ENCODE measurements at places on chromosomes 11 and 22.

- no peak for DNase-seq
Measured at GRCh38 chr11:114307524-114308203, 11.5 kb downstream of the NNMT start.

- DNase-seq: no peak
Measured at GRCh38 chr11:84224042-84224441, 937.9 kb upstream of the CCDC90B start.

DNA sequence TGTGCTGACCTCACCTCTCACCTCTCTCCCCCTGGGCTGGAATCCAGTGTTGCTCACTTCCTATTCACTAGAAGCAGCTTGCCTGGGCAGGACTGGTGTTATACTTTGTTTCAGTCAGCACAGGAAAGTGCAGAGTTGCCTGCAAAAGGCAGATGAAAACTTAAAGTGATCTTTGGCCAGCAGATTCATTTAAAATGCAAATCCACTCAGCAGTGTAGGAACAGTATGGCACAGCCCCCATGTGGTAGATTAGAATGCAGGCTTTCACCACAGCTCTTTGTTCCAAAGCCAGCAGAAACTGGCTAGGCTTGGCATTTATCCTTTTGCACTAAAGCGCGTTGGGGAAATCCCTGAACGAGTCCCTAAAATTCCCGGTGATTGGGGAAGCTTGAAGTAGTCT, 301.2 kb downstream of the OR4C45 start:
- DNase-seq: no peak

DNA sequence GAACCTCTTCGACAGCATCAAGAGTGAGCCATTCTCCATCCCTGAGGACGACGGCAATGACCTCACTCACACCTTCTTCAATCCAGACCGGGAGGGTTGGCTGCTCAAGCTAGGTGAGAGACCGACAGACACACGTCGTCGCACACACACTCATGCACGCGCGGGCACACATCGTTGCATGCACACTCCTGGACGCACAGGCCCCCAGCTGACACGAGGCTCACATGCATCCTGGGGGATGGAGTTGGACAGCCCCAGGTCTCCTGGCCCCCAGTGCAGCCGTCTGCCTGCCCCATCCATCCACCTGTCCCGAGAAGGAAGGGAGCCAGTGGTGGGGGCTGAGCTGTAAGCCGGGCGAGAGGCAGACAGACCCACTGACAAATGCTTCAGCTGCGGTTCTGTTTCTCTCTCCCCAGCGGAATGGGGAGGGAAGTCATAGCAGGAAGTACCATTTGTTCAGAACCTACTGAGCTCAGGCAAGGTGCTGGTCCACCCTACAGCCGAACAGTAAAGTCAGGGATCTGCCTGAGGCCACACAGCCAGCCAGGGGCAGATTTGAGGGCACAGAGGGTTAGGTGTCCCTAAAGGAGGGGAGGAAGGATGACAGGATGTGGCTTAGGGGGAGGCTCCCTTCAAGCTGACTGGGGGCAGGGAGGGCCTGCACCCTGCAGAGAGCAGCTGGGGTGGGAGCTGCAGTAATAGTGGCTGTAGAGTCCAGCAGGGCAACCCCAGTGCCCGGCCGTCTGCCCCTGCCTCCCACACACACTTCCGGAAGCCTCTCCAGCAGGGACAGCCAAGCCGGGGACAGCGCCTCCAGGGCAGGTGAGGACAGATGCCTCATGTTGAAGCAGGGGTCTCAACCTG, 27.1 kb downstream of the CYTH4 start:
- DNase-seq: no peak

GRCh38 chr11:130469181-130469580, 20.7 kb downstream of the ADAMTS15 start:
- no peak for DNase-seq

DNA sequence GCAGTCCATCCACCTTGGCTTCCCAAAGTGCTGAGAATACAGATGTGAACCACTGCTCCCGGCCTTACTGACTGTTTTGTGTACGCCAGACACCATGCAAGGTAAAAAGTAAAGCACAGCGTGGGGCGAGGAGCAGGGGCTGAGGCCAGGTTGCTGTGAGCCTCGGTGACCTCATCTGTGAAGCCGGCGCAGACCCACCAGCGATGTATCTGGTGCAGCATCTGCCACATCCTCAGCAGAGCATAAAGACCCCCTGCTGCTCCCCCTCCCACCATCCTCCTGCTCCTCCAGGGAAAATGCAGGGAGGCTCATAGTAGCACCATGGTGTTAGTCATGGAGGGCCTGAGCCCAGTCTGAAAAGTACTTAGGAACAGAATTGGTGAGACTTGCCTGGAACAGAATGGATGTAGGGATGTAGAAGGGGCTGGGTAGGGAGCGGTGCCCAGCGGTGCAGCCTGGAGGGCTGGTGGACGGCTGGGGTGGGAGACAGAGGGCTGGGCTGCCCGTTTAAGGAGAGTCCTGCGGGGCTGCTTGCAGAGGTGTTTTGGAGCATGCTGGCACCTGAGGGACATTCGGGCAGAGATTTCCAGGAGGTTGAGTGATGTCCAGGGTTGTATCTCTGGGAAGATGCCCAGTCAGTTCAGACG, 462.4 kb downstream of the BRD1 start:
- no peak for DNase-seq

GRCh38 chr11:19677381-19678080, 35.1 kb upstream of the NAV2 start:
- DNase-seq: no peak

- DNase-seq: no peak
Measured at GRCh38 chr22:44906999-44907644, 102.7 kb downstream of the PHF21B start.

GRCh38 chr11:66881451-66881835, 24.6 kb downstream of the LRFN4 start:
- no peak for DNase-seq

- no peak for DNase-seq
Measured at GRCh38 chr11:46295312-46296058, 18.0 kb downstream of the CREB3L1 start.

DNA sequence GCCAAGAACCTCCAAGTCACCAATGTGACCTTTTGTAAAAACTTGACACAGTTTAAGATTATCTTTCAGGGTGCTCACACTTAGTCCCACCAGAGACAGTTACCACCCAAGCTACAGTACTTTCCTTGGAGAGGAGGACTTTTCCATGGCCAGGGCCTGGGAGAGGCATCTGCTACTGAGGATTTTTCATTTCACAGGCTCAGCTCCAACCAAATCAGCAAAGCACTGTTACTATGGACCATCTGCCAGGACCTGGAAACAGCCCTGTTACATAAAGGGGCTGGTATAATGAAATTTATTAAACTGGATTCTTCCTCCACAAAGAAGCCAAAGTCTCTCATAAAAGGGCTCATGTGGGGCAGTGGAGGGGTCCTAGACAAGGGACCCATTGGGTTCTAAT, 38.6 kb downstream of the SERGEF start:
- no peak for DNase-seq

- DNase-seq: no peak
Measured at GRCh38 chr11:116543911-116544475, 228.8 kb downstream of the BUD13 start.

- no peak for DNase-seq
Measured at GRCh38 chr22:46424496-46424895, 89.0 kb downstream of the TRMU start.

GRCh38 chr11:30171661-30172060, 59.2 kb upstream of the FSHB start:
- no peak for DNase-seq

DNA sequence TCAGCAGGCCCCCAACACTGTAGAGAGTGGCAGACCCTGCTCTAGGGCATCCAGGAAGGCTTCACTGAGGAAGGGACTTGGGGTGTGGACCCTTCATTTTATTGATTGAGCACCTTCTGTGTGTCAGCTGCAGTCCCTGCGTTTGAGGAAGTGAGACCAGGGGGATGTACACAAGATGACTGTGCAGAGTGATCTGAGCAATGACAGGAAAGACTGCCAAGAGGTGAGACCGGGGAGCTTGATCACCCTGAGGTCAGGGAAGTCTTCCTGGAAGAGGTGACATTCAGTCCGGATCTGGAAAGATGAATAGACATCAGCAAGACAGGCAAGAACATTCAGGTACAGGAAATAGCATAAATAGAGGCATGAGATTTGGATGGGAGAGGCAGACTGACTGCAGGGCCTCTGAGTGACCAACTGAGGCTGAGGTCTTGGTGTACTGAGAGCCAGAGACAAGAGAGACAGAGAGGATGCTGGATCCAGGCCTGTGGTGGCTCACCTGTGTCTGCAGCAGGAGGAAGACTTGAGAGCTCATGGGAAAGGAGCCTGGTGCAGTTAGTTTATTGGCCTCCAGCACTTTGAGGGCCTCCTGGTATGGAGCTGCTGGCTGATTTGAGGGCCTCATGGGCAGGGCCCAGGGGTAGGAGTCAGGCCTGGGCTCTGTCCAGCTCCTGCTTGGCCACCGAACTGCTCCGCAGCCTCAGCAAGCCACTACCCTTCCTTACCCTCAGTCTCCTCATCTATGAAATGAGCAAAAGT, 5.2 kb downstream of the DGAT2 start:
- no peak for DNase-seq

GRCh38 chr11:122888162-122888561, 5.6 kb downstream of the JHY start:
- no peak for DNase-seq

GRCh38 chr22:29165321-29166060, 40.2 kb upstream of the EMID1 start:
- no peak for DNase-seq

GRCh38 chr22:50673231-50674129, 857 bp downstream of the SHANK3 start:
- DNase-seq: no peak

GRCh38 chr22:49663823-49664222, 163.8 kb downstream of the BRD1 start:
- no peak for DNase-seq

DNA sequence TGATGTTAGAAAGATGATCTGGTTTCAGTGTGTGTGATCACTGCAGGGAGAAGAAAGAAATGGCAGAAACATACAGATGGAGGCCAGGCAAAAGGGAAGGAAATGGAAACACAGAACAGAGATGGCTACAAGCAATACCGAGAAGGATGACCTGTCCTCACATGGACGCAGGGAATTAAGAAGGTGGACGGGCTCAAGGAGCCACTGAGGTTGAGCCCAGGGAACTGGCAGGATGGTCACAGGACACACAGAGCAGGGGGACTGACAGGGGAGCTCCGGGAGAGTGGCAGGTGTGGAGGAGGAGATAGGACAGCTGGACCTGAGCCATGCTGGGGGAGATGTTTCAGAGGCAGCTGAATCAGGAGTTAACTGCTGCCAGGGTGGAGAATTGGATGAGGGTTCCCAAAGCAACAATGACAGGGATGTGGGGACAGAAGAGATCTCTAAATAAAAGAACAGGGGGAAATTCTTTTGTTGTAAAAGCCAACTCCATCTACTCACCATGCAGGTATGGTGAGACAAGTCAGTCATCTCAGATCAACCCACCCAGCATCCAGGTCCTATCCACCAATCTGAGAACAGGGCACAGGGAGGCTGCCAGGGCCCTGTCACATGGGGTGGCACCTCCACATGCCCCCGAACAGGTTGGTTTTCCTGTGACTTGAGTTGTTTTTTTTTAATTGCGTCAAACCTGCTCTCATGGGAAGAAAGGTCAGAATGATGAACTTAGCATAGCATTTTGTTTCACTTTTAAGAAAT, 26.3 kb downstream of the KLHL22 start:
- no peak for DNase-seq

GRCh38 chr11:9688716-9689511, 25.0 kb downstream of the SWAP70 start:
- DNase-seq: no peak

DNA sequence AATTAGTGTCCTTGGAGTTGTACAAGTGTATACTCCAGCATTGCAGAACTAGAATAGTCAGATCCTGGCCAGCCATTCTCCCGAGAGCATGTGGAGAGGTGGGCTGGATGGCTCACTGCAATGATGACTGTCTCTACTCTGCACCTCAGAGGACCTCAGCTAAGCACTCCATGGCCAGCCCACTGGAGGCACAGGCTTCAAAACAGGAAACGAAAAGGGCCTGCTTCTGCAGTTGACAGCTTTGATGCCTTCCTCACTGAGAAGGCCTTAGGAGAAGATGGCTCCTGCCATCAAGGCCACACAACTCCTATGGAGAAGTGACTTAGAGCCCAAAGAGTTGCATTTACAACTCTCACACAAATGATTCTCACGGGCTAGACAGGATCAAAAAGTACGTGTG, 9.1 kb downstream of the POLD4 start:
- no peak for DNase-seq

- no peak for DNase-seq
Measured at GRCh38 chr11:32152216-32152615, 61.3 kb downstream of the RCN1 start.

GRCh38 chr11:64970731-64971151, 1.2 kb downstream of the MAJIN start:
- no peak for DNase-seq

GRCh38 chr11:9071692-9072091, 19.7 kb downstream of the SCUBE2 start:
- DNase-seq: no peak

DNA sequence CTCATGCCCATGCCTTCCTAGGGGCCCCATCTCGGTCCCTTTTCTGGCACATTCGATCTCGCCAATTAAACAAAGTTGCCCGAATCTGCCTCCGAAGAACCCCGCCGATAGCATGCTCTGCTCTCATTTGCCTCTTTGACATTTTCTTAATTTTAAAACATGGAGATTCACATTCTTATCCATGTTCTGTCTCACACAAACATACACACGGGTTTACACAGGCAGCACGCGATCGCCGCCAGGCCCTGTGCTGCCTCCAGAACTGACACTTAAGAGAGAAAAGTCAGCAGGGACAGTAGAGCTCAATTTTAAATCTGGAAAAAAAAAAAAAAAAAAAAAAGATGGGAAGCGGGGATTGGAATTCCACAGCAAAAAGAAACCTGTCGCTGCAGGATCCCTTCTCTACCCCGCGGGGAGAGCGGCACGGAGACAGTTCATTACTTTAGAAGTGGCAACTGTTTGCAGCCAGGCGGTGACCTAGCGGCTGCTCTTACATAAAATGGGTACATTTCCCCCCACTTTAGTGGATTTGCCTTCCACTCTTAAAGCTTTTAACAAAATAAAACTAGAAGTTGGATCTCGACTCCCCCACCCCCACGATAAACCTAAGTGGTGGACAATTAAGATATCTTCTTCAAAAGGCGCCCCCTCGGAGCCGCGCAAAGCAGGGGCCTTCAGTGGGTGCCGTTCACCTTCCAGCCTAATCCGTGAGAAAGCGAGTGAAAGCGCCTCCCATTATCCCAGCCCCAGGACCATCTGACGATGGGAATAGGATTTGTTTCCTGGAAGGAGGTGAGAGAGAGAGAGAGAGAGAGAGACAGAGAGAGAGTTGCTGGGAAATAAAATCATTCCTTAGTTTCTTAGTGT, 13.7 kb downstream of the PAX6 start:
- no peak for DNase-seq

DNA sequence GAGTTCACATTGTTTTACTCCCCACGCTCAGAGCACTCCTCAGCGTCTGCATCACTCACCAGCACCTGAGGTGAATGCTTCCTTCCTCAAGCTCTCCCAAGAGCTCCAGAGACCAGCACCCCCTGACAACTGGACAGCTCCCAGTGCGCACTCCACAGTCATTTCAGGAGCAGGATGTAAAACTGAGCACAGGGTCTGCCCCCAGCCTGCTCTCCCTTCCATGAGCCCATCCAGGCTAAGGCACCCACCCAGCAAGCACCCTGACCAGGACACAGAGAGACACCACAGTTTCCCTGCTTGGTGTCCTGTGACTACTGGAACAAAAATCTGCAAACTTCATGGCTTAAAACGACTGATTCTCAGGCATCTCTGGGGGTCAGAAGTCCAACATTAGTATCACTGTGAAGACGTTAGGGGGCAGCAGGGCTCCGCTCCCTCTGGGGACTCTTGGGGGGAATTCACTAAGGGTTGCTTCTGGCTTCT, 3.3 kb downstream of the SCGB1D2 start:
- DNase-seq: no peak
